ENCODE measurements at places on chromosomes 2 and 18.

DNA sequence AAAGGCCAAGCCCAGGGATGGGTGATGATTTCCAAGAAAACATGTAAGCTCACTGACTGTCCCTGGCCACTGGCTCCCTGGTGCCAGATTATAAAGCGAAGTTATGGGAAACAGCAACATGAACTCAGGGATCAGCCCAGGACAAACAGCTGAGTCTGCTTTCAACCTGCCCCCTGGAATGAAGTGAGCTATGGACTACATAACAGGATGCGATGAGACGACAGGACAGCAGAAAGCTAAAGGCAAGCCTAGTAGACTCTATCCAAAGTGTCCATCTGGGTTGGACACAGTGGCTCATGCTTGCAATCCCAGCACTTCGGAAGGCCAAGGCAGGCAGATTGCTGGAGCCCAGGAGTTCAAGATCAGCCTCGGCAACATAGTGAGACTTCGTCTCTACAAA is 16.6 kb upstream of the KCMF1 start:
- DNase-seq = no peak

- no peak for DNase-seq
Measured at GRCh38 chr2:96152304-96153161, 7.3 kb upstream of the DUSP2 start.

GRCh38 chr2:84873350-84873749 is 7.5 kb downstream of the TRABD2A start:
- no peak for DNase-seq

- DNase-seq = no peak
Measured at GRCh38 chr2:100008956-100009355, 133.4 kb downstream of the AFF3 start.

DNA sequence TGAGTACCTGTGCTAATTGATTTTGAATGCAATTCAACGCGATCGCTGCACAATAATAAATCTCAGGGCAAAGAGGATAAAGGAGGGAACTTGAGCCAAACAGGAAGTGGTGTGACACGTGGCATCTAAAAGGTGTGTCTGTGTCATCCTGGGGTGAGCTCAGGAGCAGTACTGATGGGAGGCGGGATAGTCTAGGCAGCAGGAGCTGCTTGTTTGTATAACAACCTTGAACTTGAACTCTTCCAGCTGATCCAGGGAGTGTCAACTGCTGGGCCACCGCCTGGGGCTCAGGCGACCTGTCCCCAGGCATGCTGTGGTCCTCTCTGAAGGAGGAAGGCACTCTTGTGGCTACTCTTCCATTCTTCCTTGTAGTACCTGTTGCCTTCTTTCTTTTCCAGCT is 61.2 kb downstream of the BOD1L2 start:
- no peak for DNase-seq

DNA sequence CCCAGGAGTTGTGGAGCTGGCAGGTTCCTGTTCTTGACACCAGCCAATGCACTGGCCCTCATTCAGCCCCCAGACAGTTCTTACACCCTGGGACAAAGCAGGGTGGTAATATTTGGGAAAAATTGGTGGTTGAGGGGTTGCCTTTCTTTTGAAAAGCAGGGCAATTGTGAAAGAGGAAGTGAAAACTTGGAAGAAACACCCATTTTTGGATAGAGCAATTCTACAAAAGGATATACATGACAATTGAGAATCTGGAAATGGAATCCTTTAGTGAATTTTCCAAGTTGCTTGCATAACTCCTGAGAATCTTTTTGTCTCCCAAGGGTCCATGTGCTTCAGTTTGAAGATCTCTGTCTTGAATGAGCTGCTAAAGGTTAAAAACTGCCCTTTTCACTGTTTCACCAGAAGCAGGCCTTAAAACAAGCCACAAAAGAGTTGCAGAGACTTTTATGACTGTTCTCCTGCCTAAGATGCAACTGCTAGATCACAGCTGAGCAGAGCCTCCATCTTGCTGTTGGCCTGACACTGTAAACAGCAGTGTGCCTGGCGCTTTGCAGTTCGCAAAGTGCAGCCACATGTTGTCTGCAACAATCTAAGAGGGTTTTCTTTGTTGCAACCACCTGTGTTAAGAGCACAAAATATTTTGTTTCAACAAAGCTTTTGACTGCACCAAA is 11.8 kb downstream of the COL4A4 start:
- DNase-seq = no peak

DNA sequence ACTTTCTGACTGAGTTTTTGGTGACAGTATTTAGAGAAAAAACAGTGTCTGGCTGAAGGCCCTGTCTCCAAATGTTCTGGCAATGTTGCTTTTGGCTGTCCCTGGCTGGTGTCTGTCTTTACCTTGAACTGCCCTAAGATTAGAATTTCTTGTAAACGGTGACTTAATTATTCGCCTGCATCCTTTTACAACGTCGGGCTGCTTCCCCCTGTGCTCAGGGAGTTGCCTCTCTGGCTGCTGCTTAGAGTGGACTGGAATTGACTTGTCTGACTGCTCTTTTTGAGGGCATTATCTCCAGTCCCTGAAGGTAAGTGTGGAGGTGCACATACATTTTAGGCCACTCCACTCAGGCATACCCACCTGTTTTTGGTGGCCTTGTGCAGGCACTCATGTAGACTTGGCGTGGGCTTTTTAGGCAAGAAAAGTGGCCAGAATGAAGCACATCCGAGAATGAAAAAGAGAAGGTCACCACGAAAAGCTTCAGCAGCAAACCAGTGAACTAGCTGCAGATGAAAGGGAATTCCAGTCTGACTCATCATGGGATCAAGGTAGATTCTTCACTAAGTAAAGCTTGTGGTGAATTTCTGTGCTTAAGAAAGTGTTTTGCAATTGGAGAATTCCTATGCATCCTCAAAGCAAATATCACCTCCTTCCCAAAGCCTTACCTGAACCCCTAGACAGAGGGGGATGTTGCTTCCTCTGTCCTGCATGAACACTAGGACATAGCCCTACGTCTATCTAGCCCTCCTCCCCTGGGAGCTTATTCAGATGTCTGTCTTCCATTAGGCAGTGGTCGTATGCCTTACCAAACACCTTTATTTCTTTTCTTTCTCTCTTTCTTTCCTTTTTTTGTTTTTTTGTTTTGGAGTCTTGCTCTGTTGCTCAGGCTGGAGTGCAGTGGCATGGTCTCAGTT is 230.3 kb upstream of the TRIB2 start:
- DNase-seq = no peak

GRCh38 chr2:232368311-232368731 is 10.2 kb upstream of the ALPP start:
- DNase-seq = no peak

GRCh38 chr2:171529914-171530313 is 7.6 kb downstream of the CYBRD1 start:
- no peak for DNase-seq

- peak; percentile 46 for DNase-seq
Measured at GRCh38 chr2:27958711-27959378, 68.3 kb downstream of the BABAM2 start.

- DNase-seq = no peak
Measured at GRCh38 chr2:31433541-31433940, 19.0 kb upstream of the XDH start.

GRCh38 chr18:77107292-77107691 is 25.3 kb downstream of the MBP start:
- DNase-seq = no peak

Data from activated CD4-positive, alpha-beta T cell treated with anti-CD3 and anti-CD28 coated beads, Interleukin-2, amount 50 U/mL, for 16 hours (primary cell).